Skin of body (tissue), 3 donors: ENCODE measurements at places on chromosomes 13 and 19. TPM values are rescaled to one million over a fixed set of nuclear protein-coding genes. Genes with fewer than 3 reads are reported as not detected.

Gene PCDH8
- total RNA-seq = 2.7 TPM

Gene ICAM3
- 9.4 TPM for total RNA-seq

Gene ANGPTL8
- total RNA-seq = 55.3 TPM

DNA sequence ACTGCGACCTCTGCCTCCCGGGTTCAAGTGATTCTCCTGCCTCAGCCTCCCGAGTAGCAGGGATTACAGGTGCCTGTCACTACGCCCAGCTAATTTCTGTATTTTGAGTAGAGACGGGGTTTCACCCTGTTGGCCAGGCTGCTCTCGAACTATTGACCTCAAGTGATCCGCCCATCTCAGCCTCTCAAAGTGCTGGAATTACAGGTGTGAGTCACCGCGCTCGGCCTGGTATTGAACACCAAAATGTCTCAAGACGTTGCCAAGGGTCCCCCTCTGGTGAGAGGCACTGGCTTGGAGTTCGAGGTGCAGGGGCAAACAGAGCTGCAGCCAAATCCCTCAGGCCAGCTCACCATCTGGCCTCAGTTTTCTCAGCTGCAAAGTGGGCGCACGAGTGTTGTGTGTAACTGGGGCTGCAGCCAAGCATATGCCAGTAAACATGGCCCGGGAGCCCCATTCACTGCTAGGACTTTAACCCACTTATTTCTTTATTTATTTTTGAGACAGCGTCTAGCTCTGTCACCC lies 8.0 kb downstream of the TJP3 start:
- no peak for DNase-seq

- no peak for DNase-seq
Observed at GRCh38 chr19:6543866-6544347, 13.1 kb downstream of the TNFSF9 start.

GRCh38 chr13:95902741-95903140 lies 150.5 kb downstream of the UGGT2 start:
- DNase-seq = no peak

DNA sequence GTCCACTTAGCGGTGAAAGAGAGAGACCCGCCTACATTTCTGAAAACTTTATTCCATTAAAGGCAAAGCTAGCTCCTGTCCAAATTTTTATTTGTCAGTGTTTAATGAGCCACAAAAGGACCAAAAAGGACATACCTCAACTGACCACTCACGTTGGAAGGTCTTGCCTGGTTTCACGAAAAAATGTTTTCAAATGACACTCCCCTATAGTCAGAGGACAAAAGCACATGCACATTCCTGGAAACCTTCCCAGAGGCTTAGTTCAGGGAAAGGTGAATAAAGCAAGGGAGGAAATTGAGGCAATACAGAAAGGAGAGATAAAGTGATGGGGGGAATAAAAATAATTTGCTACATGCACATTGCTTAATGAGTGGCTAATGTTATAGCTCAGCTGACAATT lies 55.6 kb downstream of the DOCK9 start:
- DNase-seq = no peak

GRCh38 chr19:48368936-48369335 lies 4.8 kb downstream of the SYNGR4 start:
- no peak for DNase-seq

DNA sequence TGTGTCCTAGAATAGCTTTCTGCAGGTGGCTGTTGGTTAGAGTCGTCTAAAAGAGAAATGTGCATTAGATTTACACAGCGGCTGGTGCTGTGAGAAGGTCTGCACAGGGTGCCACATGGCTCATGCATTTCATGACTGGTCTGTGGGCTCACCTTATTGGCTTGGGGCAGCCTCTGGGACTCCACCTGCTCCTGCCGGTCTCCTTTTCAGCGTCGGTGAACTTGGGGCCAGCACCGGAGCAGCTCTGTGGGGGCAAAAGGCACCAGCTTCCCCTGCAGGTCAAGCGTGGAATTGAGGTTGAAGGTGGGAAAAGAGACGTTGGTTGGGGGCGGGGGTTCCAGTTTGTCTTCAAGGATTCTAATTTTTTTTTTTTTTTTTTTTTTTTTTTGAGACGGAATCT lies 3.1 kb upstream of the PNMA8C start:
- DNase-seq = no peak

DNA sequence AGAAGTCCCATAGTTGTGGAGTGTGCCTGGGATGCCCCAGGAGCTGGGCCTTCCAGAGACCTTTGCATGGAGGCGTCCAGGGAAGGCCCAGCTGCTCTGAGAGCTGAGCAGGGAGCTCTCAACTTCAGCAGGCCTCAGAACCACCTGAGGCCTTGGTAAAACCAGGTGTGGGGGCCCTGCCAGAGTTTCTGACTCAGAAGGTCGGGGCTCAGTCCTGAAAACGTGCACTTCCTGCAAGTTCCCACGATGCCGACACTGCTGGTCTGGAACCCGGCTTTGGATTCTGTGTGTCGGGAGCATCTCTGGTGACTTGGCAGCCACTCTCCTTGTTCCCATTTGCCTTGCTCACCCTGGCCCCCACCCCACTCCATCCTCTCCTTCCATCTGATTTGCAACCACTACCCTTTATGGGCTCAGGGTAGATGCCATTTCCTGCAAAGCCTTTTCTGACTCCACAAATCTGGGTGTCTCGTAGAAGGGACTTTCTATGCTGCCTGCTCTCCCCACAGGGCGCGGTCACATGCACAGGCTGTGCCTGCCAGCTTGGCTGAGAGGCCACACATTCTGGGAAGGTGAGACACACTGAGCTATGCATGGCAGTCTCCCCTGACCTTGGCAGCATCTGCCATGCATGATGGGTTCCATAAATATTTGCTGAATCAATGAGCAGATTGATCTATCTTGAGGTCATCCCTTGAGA lies 244.7 kb downstream of the COL4A1 start:
- no peak for DNase-seq

DNA sequence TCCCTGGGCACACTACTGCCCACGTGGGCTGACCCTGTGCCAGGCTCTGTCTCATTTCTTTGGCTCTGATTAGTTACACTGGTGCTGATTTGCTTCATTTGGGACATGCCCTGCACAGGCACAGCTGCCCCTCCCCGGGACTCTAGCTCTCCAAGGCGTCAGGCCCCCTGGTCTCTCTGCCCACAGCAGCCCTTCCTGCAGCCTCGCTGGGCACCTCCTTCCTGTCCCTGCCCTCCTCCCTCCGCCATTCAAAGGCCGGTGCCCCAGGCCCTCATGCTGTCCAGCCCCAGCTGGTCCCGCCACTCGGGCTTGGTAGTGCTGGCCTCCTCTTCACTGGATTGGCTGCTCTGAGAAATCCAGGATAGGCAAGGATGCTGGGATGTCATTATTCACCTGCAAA lies 73.1 kb downstream of the ERICH6B start:
- no peak for DNase-seq
